ENCODE measurements at places on chromosomes 1 and 21.

DNA sequence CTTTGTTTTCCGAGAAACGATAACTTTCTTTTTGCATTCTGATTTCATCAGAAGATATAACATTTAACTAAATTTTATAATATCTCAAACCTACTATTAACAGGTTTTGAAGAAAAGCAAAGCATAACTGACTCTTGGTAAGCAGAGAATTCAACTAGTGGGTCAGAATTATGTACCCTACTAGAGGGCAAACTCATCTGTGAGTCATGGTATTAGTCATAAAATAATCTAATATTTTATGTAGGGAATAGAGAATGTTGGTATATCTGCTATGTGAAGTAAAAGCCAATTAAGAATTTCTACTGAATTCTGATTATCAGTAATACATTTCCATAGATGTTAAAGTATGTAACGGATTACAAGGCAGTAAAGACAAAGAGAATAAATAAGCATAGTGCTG lies 56.8 kb downstream of the USP1 start:
- DNase-seq: no peak

DNA sequence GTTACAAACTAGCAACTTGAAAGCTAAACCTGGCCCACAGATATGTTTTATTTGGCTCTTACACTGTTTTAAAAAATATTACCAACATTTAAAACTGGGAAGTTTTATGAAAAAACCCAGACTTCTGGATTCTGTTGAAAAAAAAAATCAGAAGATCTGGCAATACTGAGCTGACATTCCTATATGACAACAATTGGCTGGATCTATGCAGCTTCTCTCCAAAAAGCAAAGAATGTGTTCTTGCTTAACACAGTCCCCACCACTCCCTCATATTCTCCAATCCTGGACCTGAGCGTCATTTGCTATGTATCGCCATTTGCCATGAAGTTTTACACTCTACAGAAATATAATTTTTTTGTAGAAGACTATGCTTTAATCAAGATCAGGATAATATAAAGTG lies 859.6 kb downstream of the LTN1 start:
- DNase-seq: no peak

- DNase-seq: no peak
These were observed 8.8 kb upstream of the ABCB10 start for GRCh38 chr1:229567109-229567868.

- no peak for DNase-seq
These were observed 146.5 kb downstream of the COQ8A start for GRCh38 chr1:227086636-227087035.

DNA sequence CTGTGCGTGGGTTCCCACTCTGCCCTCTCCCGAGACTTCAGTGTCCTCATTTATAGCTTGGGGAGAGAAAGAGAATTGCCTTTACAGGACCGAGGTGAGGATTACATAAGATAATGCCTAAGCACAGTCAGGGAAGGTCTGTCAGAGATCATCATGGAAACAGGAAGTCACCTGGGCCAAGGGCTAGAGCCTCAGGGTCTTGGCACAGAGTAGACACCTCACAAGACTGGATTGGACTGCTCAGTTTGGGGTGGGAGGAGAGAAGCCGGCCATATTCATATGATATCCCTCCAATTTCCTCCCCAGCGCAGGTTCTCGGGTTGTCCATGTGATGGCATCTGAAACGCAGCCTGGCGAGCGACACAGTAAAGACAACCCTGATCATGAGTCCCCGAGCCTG lies 3.8 kb downstream of the CNR2 start:
- DNase-seq: no peak

GRCh38 chr1:37994886-37995566 lies 5.2 kb upstream of the SF3A3 start:
- no peak for DNase-seq

GRCh38 chr1:109750241-109750882 lies 9.5 kb upstream of the GSTM3 start:
- no peak for DNase-seq

- no peak for DNase-seq
These were observed 50.7 kb downstream of the UMODL1 start for GRCh38 chr21:42121794-42122193.

All from stimulated activated CD4-positive, alpha-beta T cell treated with anti-CD3 and anti-CD28 coated beads, TNF-alpha, amount 100 ng/mL, for 1 hour (primary cell).